Epithelial cell of proximal tubule (primary cell): ENCODE measurements at places on chromosomes 12 and 14. TPM values are rescaled to one million over a fixed set of nuclear protein-coding genes. Genes with fewer than 3 reads are reported as not detected.

- no peak for DNase-seq
Observed at GRCh38 chr12:12064596-12064995, 6.1 kb upstream of the BCL2L14 start.

DNA sequence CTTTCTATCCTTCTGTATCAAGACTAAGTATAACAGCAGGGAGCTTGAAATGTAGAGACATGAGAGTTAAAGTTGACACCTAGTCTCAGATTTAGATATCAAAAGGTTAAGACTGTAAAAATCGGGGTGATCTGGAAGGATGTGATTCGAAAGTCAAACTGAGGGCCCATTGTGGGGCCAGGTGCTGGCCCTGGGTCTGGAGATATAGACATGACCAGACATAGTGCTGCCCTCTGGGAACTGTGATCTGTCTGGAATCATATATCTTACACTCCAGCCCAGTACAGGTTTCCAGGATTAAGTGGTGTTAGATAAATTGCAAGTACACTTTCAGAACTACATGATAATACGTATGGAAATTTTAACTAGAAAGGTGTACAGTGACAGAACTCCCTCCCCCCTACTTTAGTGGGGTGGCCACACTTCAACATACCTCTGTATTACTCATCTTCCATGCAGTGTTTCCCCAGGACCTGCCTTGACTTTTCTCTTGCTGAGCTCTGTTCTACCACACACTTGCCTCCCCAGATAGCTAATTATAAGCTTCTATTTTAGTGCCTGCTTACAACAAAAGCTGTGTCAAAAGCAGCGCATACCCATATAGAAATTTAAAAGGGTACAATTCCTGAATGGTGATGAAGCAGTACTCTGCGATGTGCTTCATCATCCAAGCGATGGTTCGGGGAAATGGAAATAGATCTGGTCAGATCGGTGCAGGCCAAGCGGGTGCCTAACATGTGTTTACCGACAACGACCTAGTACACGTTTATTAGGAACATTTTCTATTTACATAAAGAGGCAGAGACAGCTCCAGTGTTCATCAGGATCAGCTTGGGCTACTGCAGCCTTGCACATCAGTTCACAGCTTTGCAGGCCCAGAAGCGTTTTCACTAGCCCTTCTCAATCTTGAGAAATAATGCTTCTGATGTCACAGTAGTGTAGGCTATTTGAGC is 68.7 kb downstream of the ARF6 start:
- DNase-seq = no peak

DNA sequence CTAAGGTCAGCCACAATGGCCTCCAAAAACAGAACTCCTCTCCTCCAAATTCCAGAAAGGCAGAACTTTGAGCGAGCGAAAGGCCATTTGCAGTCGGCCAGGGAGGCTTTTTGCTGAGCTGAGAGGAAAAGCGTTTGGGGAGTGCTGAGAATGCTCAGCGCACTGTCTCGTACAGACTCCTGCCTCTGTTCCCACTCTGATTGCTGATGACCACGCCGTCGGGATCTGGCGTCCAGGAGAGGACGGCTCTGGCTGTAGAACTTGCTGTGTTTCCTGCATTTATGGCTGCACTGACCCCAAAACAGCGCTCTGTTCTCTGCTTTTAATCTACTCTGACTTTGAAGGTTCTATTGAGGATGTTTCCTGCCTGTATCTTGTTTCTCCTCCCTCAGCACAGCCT is 82.4 kb upstream of the WSCD2 start:
- DNase-seq = no peak

GRCh38 chr14:73324533-73324932 is 87.2 kb downstream of the PAPLN start:
- no peak for DNase-seq

DNA sequence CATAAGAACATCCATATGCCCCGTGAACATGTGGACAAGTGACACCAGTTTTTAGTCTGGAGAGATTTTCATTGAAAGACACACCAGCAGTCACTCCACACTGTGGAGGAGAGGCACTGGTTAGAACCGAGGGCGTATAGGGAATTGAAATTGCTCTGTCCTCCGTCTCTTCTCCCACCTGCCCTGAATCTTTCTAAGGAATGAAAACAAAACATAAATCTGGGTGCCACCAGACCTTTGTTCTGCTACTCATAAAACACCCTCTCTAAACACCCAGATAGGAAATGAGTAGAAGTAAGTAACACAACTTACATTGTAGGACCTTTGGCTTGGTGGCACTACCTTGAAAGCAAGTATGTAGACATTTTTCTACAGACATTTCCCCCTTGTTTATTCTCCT is 37.1 kb upstream of the STON2 start:
- no peak for DNase-seq

DNA sequence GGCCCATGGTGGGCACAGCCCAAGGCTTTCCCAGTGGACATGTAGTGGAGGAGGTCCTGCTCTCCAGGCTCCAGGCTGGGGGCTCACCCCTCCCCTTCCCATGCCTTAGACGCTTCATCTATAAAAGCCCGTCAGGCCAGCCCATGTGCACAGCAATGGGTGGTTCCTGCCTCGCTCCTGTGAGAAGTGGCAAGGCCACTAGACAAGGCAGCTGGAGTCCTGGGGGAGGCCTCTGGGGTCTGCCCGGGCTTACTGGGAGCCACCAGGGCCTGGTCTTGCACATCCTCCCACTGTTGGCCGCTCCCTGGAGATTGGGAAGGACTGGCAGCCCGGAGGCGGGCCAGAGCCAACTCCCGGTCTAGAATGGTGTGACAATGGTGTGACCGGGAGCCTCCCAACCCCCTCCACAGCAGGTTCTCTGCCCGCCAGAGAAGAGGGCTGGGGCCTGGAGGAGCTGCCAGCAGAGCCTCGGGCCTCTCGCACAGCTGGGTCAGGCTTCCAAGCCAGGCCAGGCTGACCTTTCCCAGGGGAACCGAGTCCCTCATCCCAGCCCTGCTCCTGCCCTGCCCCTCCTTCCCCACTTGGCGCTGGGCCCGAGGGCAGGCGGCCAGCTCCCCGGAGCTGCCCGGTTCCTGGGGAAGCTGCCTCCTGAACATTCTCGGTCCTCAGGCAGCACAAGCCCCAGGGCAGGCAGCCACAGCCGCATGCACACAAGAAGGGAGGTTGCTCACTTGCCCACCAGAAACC is 97.9 kb downstream of the RFLNA start:
- DNase-seq = no peak

The PACS2 gene
- 45.1 and 68.7 TPM in 2 replicates for total RNA-seq

The INHBE gene
- 0.29 TPM in 1 of 2 replicates, not detected in the other for total RNA-seq
